GM13976 (cell line): ENCODE measurements at places on chromosomes 6 and 20.

GRCh38 chr20:10558635-10559187, 115.1 kb downstream of the JAG1 start:
- peak; percentile 61 for DNase-seq

DNA sequence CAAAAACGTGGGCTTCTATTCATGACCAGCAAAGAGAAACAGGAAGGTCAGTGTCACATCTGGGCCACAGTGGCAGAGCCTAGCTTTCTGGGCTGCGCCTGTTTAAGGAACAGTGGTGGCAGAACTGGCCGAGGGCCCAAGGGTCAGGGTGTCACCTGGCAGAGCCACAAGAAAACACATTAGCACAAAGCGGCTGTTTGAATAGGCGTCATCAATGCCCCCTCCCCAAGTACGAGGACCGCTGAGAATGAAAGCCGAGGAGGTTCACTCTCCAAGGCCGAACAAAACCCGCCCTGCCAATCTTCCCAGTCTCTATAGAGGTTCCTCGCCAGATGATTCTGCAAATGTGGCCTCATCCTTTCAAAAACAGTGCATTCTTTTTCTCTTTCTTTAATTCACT, 125.2 kb upstream of the TRAF3IP2 start:
- no peak for DNase-seq

- DNase-seq: no peak
Observed at GRCh38 chr20:14724036-14724435, 386.6 kb upstream of the FLRT3 start.

- DNase-seq: peak; percentile 28
Observed at GRCh38 chr6:143098054-143098671, 37.5 kb downstream of the AIG1 start.

DNA sequence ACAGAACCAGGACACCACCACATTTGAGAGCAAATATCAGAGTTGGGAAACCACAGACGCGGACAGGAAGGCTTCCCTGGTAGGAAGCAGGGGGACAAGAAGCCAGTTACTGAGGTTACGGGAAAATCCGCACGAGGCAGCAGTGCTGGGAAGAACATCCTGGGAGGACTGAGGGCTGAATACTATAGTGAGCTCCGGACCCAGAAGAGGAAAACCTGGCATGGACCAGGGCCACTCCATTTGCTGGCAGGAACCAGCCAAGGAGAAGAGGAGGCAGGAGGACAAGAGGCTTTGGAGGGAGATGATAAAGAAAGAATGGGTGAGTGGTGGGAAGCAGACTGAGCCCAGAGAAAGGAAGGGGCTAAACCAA, 6.1 kb upstream of the DSN1 start:
- DNase-seq: no peak

DNA sequence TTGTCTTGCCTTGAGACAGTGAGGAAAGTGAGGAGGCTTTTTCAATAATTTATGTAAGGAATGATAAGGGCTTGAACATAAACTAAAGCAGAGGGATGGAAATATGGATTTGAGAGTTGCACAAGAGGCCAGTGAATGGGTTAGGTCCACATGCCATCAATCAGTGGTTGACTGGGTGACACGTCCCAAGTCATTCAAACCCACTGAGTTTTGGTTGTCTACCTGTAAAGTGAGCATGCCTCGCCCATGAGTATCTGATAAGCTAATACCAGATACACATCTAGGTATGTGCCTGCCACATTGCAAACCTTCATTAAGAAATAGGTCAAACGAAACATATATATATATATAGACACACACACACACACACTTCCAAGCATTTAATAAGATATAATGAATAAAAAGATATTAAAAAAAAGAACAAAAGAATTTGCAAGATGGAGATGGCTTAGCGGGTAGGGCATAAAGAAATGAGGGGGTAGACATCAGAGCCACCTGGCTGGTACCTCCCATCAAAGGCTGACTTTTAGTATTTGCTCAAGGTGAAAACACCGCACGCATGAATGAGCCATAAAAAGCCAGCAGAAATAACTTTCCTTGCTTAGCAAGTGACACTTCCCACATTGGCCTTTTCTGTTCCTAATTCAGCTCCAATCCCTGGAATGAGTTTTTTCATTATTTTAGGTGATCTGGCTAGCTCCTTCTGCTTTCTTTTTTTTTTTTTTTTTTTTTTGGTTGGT, 109.1 kb upstream of the GGTLC1 start:
- no peak for DNase-seq

- DNase-seq: no peak
Observed at GRCh38 chr20:6515261-6515660, 252.2 kb upstream of the BMP2 start.

DNA sequence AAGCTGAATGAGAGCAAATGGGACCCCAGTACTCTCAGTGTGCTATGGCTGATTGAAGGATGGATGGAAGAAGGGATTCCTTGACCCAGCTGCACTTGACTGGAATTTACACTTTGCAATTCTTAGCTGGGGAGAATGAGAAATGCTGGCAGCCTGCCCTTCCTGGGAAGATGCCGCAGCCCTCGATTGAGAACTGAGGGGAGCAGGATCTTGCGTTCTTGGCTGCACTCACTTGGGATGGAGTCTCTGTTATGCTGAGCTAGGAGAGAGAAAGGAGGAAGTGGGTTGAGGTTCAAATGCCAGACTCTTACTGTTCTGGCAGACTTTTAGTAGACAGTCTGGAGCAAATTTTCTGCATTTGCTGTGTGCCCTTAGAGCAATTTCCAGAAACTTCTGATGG, 221.2 kb downstream of the FNDC1 start:
- DNase-seq: no peak

- no peak for DNase-seq
Observed at GRCh38 chr6:136060052-136060451, 190.1 kb downstream of the MTFR2 start.

GRCh38 chr20:90651-91050, 3.2 kb downstream of the DEFB125 start:
- DNase-seq: no peak

DNA sequence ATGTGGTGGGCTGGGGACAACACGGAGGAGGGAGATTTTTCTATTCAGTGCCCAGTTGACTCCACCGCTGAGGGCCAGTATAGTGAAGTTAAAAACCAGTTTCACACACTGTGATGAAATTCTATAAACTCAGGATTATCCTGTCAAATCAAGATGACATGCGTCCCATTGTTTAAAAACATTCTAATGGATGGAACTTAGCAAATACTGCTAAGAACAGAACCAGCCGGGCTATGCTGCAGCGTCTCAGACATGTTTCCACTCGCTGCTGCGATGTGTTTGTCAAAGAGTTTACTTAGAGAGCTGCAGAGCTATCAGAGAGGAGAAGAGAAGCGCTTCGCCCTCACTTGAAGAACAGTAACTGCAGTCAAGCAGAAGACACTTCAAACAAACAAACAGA, 212.6 kb upstream of the FOXQ1 start:
- no peak for DNase-seq

DNA sequence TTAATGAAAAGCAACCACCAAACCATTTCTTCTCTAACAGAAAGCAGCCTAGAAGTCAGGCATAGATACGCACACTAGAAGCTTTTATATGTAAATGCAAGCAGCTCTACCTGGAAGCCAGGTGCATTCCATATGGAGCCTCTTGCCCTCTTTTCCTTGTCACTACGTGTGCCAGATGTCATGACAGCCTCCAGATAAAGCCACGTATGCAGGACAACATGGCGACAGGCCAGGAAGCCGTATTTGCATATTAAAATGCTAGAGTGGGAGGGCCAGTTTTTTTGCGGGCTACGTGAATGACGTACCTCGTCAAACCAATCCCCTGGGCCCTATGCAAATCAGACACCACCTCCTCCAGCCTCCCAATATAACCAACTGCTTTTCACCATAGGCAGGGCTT, 308.1 kb upstream of the SPTLC3 start:
- no peak for DNase-seq

GRCh38 chr20:21798384-21798783, 92.9 kb downstream of the PAX1 start:
- DNase-seq: no peak

- DNase-seq: no peak
Observed at GRCh38 chr20:14712302-14712739, 374.9 kb upstream of the FLRT3 start.

- DNase-seq: no peak
Observed at GRCh38 chr6:36362551-36363370, 24.7 kb downstream of the ETV7 start.

GRCh38 chr20:38303908-38304379, at the start of gene BPI:
TSS of gene BPI (plus strand) at chr20:38304156. CDS start at chr20:38304224, 68 bp downstream.
- DNase-seq: peak; percentile 25

GRCh38 chr20:62628691-62629090, 13.6 kb upstream of the SLCO4A1 start:
- DNase-seq: no peak

GRCh38 chr6:64280569-64280968, 645.0 kb downstream of the PHF3 start:
- peak; percentile 21 for DNase-seq

DNA sequence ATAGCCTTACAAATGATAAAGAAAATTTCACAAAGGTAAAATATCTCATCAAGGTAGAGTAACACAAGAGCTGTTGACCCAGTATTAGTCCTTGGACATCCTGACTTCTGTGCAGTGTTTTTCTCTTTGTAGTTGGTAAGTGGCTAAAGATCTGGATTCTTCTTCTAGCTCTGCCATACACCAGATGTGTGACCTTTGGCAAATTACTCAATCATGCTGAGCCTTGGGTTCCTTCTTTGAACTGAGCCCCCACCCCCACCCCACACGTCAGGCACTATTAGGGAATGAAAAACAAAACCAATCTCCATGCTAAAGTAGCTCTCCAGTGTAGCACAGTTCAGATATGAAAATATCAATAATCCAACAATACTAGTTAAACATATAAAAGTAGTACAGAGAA, 15.1 kb upstream of the TRIM39 start:
- DNase-seq: no peak

GRCh38 chr6:107554918-107555317, 65.0 kb downstream of the SOBP start:
- DNase-seq: no peak

GRCh38 chr6:43836507-43837240, 66.7 kb downstream of the VEGFA start:
- no peak for DNase-seq

- DNase-seq: no peak
Observed at GRCh38 chr6:30317913-30318589, 8.7 kb upstream of the TRIM39 start.

GRCh38 chr6:39003072-39003471, 45.5 kb upstream of the GLP1R start:
- DNase-seq: no peak

DNA sequence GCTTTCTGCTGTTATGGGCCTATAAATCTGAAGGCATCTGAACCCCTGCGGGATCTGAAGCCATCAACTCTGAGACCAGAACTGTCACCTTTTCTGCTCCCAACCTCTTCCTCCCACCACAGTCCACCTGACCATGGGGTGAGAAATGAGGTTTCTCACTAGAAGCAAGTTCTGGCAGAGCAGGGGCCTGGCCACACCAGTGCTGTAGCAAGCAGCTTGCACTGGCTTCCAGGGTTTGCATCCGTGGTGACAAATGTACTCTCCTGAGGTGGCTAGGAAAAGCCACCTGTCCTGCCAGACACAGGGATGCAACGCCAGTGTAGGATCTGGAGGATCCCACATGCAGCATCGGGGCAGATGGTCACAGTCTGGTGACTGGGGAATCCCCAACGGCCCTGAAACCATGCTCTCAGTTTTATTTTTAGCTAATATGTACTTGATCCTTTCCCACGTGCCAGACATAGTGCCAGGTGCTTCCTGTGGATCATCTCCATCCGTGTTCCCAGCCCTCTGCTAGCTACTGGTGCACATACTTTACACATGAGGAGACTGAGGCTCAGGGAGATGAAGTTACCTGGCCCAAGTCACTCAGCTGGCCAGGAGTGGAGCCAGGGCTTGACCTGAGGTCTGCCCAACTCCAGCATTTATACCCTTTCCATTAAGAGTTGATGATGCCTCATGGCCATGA, 122.1 kb upstream of the SPACA1 start:
- DNase-seq: peak; percentile 48
